ENCODE measurements at places on chromosomes 7 and 10.

GRCh38 chr7:75718390-75719031 is 20.2 kb downstream of the HIP1 start:
- no peak for DNase-seq

GRCh38 chr10:94428766-94429707 is 26.7 kb downstream of the TBC1D12 start:
- DNase-seq = no peak

DNA sequence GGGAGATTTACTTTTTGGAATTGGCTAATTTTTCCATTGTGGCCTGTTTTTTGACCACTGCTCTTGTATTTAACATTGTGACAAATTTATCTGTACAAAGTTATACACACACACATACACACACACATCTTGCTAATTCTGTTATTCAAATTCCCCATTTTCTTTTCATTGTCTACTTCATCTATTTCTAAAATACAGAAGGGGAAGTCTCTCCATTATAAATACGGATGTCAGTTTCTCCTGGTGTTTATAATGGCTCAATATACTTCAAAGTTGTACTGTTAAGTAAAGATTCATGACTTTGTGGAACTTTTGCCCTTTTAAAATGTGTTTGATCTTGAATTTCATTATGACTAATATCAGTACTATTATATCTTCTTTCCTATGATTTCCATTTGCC is 81.0 kb downstream of the CNOT4 start:
- no peak for DNase-seq

- peak; percentile 87 for DNase-seq
These were observed 128.1 kb upstream of the FAM20C start for GRCh38 chr7:64098-64915.

DNA sequence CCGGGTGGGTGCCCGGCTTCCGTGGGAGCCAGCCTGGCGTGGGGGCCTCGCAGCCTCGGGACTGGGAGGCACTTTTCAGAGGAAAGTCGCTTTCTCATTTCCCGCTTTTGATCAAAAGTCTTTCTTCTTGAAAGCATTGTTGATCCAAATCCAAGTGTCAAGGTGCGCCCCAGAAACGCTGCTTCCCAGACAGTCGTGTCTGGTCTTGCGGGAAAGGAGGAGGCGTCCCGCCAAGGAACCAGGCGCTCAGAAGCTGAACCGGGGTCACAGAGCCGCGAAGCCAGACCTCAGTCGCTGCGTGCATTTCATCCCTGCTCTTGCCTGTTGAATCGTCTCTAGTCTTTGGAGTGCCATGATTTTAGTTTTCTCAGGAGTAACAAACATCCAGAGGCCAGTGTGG is 1.1 kb upstream of the BNIP3 start:
- DNase-seq = no peak

DNA sequence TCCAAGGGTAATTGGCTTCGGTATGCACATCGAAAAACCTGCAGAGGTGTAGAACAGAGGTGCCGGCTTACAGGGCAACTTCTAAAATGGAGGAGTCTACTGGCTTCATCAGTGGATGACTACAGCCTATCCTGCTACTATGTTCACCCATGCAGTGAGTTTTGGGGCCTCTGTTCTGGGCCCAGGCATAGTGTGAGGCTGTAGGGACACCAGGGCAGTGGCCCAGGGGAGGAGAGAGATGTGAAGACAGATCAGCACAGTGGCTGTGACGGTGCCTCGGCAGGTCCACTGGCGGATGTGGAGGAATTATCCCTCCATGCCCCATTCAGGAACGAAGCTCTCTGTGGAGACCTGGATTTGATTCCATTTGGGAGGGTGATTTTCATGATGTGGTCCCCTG is 235.3 kb upstream of the MKI67 start:
- no peak for DNase-seq

- peak; percentile 92 for DNase-seq
These were observed 73.1 kb upstream of the CAMK2B start for GRCh38 chr7:44398511-44398911.

GRCh38 chr7:18387191-18387735 is 108.3 kb upstream of the HDAC9 start:
- no peak for DNase-seq

DNA sequence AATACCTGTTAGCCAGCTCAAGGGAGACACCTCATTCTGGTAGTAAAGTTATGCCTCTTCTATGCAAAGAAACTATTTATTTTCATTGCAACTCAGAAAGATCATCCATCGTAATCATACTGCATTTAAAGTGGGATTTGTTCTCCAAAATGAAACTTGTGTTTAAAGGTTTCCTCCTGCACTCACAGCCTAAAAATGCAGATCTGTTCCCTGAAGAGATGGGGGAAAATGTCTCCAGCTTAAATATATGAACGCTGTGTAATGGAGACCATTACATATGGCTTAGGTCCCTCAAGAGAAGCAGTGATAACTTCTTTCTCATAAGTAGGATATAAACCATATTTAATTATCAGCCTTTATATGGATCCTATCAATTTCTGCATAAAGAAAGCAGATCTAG is 665.1 kb downstream of the KCNMA1 start:
- DNase-seq = no peak

DNA sequence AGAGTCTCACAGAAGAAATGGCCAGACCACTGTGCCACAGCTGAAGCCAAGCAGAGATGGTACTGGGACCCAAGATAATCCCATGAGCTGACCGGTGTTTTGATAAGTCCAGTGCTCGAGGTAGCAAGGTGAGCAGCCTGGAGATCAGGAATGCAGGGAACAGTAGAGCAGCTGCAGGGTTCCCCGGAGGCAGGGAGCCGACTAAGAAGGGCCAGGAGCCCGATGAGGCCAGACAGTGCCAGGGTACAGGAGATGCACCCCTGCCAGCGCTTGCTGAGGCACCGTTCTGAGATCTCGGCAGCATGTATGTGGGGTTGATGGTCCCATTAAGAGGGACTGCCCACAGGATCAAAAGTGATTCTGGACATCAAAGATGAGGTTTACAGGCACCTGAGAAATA is 47.1 kb downstream of the VSTM4 start:
- DNase-seq = no peak

All from SHP77 (cell line).